ENCODE measurements at places on chromosomes 13 and 19.

DNA sequence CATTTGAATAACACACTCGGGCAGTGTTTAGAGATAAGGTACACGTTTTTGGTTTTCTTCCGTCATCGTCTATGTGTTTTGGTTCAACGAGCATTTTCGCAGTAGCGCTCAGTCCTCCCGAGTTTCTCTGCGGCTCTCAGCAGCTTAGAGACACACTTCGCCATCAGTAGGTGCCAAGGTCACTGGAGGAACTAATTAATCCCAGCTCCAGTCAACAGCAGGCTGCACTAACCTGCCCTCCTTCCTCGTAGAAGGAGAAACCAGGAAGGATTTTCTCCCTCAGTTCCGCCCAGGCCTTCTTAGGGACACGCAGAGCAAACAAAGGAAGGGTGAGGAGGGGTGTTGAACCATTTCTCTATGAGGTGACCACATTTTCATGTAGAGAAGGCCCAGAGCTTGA, 12.6 kb downstream of the MBNL2 start:
- DNase-seq, result no peak

GRCh38 chr13:112117258-112117954, 50.5 kb downstream of the SOX1 start:
- no peak for DNase-seq

DNA sequence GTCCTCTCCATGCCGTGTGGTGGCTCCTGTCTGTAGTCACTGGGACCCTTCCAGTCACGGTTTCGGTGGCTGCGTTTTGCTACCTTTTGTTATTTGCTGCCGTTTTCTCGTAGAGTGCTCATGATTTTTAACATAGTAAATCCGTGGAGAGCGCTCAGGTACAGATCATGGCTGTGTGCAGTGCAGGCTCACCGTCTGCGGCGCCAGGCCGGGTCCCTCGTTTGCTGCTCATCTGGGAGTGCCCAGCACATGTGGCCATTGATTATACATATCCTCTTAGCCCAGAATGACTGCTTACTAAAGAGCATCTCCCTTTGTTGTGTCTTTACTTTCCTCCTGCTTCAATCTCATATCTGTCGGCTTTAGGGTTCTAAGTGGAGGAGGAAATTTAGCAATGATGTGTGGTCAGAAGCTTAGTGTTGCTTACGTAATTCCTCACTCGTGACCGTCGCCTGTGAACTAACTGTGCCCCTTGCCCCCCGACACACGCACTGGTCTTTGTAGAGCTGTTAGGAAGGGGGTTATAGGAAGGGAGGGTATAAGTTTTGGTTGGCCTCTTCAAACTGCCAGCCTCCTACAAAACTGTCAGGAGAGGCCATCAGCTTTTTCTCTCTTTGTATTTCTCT, 31.8 kb downstream of the TFDP1 start:
- DNase-seq, result peak; percentile 86

DNA sequence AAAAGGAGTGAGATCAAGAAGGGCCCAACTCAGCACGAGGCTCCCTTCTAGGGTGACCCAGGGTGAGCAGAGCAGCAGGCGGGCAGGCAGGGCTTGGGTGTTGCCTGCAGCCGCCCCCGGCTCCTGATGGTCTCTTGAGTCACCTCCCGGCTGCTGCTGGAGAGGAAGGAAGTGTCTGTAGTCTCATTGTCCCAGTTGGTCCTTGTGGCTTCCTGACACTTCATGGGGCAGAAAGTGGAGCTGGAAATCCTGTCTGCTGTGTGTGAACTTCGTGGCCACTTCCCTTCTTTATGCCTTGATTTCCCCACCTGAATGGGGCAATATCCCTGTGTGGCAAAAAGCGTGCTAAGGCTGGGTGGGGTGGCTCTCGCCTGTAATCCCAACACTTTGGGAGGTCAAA, 2.5 kb downstream of the MAP1S start:
- DNase-seq, result peak; percentile 60

DNA sequence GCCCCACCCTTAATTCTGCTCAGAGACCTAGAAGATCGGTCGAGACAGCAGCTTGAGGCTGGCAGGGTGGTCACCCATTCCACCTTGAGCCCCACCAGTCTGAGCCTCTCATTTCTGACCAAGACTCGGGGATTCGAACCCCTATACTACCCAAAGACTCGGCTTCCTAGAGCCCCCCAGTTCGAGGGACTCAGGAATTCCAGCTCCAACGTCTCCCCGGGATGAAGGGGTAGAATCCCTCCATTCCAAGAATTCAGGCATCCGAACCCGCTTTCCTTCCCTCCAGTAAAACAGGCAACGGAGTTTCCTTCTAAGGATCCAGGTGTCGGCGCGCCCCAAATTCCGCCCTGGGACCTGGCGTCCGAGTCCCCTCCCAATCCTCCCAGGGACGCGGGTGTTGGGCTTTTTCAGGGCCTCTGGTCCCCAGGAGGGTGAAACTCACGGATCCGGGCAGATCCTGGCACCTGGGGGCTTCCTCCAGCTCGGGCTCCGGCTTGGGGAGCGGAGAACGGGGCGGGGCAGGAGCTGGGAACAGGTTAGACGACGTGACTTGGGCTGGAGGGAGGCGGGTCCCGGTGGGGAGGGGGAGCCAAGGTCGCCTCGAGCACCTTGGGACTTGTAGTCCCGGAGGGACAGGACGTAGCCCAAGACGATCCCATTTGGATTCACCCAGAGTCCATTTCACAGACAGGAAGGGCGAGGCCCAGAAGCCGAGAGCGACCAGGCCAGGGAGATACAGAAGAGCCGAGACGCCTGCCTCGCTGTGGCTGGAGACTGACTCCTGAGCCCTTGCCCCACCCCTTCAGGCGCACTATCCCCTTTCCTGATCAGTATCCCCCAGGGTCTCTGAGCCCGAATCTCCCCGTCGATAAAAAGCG, at the start of gene PPP1R13L:
Gene PPP1R13L (minus strand): TSS at position 513 of the 878 bp plus-strand sequence. CDS start 6,751 bp downstream, outside the sequence.
- DNase-seq, result peak; percentile 76

GRCh38 chr13:48923376-48923775, 52.3 kb upstream of the FNDC3A start:
- no peak for DNase-seq

- DNase-seq, result no peak
Measured at GRCh38 chr19:31261019-31261602, 88.1 kb downstream of the TSHZ3 start.

DNA sequence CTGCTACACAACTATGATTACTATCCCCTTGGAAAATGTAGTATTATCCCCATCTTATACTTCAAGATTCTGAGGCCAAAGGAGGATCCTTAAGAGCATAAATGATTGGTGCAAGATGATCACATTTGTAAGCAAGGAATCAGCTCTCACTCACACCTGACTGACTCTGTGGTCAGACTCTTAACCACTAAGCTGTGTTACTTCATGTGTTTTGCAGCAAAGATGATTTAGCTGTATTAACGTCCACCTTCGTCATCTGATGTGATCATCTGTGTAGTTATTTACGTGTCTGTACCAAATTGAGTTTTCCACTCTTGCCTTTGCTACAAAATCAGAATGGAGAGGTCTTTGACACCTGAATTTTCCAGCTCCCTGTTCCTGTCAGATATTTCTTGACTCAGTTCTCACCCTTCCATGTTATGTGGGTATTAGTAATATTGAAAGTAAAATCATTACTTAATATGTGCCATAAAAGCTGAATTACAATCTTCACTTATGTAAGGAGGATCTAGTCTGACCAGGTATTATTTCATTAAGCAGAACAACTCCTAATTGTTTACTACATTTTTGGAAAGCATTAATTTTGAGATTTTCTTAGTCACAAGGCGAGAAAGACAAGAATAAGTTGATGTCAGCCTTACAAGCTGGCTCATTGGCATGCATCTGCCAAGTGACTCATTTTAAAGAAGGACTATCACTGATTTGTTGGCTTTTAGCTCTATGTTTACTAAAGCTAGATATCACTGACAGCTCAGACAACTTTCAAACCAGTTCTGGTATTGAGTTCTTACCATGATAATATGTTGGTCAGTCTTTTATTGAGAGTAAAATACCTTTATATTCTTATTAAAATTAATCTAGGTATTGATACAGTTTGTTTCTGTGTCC, 1279.8 kb upstream of the PCDH9 start:
- DNase-seq, result peak; percentile 2

GRCh38 chr19:38709671-38710415, 34.4 kb downstream of the CAPN12 start:
- DNase-seq, result no peak

GRCh38 chr13:52846567-52847321, 1.7 kb downstream of the PCDH8 start:
- DNase-seq, result peak; percentile 10

DNA sequence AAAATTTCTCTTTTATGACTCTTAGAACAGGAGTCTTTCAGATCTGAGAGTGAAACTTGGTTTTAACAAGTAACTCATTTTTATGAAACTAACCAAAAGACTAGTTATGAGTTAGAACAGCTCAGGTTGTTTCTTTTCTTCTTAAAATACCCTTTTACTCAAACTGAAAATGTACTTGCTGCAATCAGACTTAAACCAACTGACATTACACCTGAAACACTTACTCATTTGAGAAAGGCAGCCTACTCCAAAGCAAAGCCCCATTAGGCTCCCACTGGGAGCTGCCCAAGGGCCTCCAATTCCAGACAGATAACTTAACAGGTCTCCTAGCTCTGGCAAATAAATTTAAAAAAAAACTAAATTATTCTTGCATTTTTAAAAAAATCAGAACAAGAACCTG, 3.6 kb downstream of the FOXO1 start:
- DNase-seq, result no peak

GRCh38 chr19:44737238-44738071, 11.1 kb upstream of the BCL3 start:
- no peak for DNase-seq

DNA sequence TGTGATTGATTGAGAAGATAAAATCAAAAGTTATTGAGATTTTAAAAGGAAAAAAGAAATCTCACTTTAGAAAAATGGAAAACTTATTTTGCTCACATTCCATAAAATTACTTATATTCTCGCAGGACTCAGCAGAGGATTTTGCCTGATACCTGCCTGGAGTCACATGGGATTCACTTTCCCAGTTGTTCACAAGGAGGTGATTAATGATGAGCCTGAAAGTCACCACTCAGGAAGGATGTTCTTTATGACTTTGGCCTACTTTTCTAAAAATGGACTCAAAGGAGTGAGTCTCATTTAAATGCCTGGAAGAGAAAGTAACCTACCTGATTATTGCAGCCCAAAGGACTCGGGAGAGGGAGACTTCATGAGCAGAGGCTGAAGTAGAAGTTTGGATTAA, 34.5 kb upstream of the FAM216B start:
- no peak for DNase-seq

GRCh38 chr13:34263681-34264080, 445.7 kb downstream of the RFC3 start:
- DNase-seq, result no peak

- no peak for DNase-seq
Measured at GRCh38 chr13:106657104-106657503, 89.2 kb upstream of the ARGLU1 start.

DNA sequence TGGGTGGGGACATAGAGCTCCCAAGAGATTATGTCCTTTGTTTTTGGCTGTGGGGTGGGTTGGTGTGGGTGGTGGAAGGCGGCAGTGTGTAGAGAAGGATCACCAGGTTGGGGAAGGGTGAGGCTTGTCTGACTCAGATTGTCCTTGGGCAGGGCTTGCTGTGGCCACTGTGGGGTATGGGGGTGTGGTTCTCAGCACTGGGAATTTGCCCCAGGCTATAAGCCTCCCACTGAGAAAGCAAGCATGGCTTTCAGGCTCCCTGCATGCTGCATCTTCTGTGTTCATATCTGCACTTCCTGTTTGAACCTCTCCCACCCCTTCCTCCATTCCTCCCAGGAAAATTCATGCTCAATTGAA, 34.9 kb downstream of the DNAJC15 start:
- DNase-seq, result peak; percentile 82

DNA sequence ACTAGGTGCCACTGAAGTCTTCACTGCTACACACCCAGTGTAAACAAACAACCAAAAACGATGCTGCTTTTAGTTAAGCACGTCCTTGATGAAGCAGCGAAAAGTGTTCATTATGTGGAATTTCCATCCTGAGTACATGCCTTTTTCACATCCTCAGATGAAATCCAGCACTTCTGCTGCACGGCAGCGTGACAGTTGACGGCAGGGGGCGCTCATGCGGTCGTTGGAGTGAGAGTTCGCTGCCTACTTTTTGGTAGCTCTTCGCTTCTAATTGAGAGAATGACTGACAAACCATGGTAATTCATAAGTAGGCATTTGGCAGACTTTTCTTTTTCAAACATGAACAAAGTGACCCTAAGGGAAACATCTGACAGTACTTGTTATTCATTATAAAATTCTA, 1124.9 kb downstream of the EFNB2 start:
- DNase-seq, result peak; percentile 10

DNA sequence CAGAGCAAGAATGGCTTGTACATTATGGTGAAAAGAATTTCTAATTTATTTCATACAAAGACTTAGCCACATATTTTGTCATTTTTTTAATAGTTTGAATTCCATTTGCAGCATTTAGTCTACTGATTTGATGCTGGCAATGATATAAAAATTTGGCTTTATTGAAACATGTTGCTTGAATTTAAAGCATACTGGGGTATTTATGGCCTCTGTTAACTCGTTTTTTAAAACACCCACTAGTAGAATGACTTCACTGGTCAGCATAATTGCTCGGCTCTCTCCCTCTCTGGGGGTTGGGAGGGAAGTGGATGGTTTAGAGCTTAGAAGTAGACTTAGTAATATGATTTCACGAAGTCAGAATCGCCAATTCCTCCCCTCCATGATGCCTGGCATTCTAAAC, 354.9 kb upstream of the HTR2A start:
- no peak for DNase-seq

DNA sequence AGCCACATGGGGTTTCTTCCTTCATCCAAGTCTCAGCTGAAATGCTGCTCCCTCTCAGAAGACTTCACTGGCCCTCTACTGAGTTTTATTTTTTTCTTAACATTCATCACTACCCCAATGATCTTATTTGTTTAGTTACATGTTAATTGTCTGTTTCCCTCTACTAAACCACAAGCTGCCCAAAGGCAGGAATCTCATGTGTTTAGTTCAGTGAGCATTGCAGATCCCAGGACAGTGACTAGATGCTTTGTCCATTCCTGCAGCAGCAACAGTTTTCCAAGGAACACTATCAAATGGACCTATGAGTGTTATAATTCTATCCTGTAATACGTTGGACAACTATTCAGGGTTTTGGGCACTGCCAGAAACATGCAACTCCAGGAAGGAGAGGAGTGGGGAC, 93.1 kb downstream of the RNASEH2B start:
- DNase-seq, result no peak

GRCh38 chr19:23971598-23971997, 56.9 kb downstream of the ZNF726 start:
- no peak for DNase-seq

DNA sequence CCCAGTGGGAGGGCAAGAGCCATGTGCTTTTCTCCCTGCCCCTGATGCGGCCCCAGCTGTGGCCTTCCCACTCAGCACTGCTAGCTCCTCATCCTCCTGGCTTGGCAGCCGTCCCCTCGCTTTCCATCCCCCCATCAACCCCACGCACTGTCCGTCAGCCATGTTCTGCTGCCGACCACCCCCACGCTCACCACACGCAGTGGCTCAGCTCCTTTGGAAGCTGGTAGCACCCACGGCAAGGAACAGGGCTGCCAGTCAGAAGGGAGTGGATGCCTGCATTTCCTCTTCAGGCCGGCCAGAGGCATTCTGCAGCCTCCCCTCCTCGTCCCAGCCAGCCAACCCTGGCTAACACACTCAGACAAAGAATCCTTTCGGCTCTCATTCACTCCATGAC, 6.3 kb downstream of the CALM3 start:
- DNase-seq, result no peak

- peak; percentile 13 for DNase-seq
Measured at GRCh38 chr13:73767747-73768315, 366.4 kb downstream of the KLF12 start.

- DNase-seq, result no peak
Measured at GRCh38 chr19:995051-995827, 5.0 kb upstream of the GRIN3B start.
